ENCODE measurements at places on chromosomes 2 and 18. TPM values are rescaled to one million over a fixed set of nuclear protein-coding genes. Genes with fewer than 3 reads are reported as not detected.

LIMS4 gene
- total RNA-seq = 1.5 TPM

CROCC2 gene
- total RNA-seq = 0.49 TPM

- H3K4me1 ChIP-seq = no peaks in the 10 kb centered on the region
- no peaks in the 10 kb centered on the region for H3K27me3 ChIP-seq
- H3K36me3 ChIP-seq = no peaks in the 10 kb centered on the region
- no peak overlapping the region for H3K27ac ChIP-seq
- no peak for DNase-seq
- no peak overlapping the region for H3K4me3 ChIP-seq
Measured at GRCh38 chr2:177746358-177746757, 326.2 kb downstream of the PDE11A start.

GRCh38 chr2:88048541-88048940 lies 7.0 kb downstream of the KRCC1 start:
- no peaks in the 10 kb centered on the region for H3K27me3 ChIP-seq
- H3K4me3 ChIP-seq = no peak overlapping the region
- DNase-seq = no peak
- peaks cover 33% of the 10 kb centered on the region for H3K4me1 ChIP-seq
- H3K27ac ChIP-seq = no peak overlapping the region
- no peaks in the 10 kb centered on the region for H3K36me3 ChIP-seq

DNA sequence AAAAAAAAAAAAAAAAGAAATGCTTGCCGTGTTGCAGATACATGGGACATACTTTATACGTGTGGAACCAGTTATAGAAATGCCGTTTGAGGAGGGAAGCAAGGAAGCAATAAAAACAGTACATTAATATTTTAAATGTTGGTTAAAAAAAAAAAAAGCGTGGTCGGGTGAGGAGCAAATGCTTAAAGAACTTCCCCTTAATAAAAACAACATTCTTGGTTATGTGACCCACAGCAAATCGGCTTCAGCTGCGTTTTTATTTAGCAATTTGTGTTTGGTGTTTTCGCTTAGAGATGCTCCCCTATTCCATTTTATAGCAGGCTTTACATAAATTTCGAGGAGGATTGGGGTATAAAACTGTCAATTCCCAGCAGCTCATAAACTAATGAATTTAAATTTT lies 223.6 kb downstream of the LRRTM1 start:
- no peaks in the 10 kb centered on the region for H3K36me3 ChIP-seq
- no peak overlapping the region for H3K27ac ChIP-seq
- no peak overlapping the region for H3K4me3 ChIP-seq
- no peak for DNase-seq

GRCh38 chr18:29087616-29088246 lies 910.8 kb upstream of the CDH2 start:
- peaks cover 8% of the 10 kb centered on the region for H3K4me1 ChIP-seq
- H3K27me3 ChIP-seq = no peaks in the 10 kb centered on the region
- no peak overlapping the region for H3K27ac ChIP-seq
- no peaks in the 10 kb centered on the region for H3K36me3 ChIP-seq
- no peak for DNase-seq

- no peaks in the 10 kb centered on the region for H3K4me1 ChIP-seq
- H3K36me3 ChIP-seq = no peaks in the 10 kb centered on the region
- DNase-seq = no peak
- H3K27ac ChIP-seq = no peak within 1 kb of the TSS
- H3K4me3 ChIP-seq = no peak within 1 kb of the TSS
Measured at GRCh38 chr2:108988796-108989713, at the start of gene EDAR. Gene EDAR (minus strand): TSS chr2:108989220. CDS start chr2:108931014, 58,206 bp downstream.
